ENCODE measurements at places on chromosomes 3 and 15.
A peak's percentile ranks its signal among the peaks of the same experiment; 100 is the strongest.

DNA sequence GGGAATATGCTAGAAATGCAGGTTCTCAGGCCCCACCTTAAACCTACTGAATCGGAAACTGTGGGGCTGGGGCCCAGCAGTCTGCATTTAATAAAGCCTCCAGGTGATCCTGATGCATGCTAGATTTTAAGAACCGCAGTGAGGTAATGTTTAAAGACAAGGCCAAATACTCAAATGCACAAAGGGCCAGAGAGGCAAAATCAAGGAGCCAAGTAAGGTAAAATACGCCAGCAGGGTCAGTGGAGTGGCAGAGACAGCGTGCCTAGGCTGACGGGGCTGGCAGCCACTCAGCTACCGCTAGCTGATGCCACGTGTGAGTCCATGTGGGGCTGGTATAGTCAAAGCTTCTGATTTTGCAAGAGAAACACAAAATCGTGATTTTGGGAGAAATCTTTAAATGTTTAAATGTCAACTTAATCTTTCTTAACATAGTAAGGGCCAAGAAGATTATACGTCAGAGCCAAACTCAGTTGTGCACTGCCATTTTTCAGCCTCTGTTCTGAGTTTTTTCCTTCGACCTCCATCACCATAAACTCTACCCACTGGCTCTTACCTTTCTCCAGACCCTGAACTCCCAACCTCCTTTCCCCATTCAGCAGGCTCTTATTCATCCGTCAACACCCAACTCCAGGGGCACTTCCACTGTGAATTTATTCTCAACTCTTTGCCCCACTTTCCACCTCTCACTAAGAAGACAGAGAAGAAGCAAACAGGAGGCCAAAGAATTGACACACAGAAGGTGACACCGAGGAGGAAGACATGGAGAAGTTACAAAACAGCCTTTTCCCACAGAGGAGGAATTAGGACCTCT lies 136.6 kb upstream of the RAD18 start:
- DNase-seq, result no peak

DNA sequence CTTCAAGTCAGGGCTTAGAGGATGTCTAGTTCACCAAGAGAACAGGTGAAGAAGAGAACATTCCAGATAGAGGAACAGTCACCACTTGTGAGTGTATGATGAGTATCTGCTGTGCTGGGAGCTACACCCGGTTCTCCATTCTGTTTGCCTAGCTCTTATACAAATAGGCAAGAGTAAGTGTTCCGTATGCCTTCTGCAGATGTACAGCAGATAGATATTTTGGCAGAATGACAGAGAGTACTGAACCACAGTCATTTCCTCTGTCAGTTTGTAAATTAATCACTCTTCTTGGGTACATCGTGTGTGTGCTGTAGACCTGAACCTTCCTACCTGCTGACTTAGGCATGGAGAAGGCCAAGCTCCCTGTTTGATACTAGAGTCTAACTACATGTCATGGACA lies 108.3 kb upstream of the CTDSPL start:
- no peak for DNase-seq

GRCh38 chr3:115359536-115359935 lies 212.4 kb upstream of the ZBTB20 start:
- DNase-seq, result no peak

DNA sequence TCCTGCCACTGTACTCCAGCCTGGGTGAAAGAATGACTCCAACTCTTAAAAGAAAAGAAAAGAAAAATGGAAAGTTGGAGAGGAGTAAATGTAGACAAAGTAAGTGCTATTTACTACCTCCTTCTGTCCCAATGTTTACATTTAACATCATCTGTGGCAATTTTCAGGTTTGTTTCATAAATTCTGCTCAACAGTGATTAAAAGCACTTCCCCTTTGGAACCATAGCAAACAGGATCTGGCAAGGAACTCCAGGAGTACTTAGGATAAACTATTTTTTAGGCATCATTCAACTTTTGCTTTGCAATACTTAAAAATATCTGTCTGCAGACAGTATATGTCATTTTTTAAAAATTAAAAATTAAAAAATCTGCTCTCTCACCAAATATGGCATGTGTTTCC lies 5.5 kb upstream of the CX3CR1 start:
- no peak for DNase-seq

DNA sequence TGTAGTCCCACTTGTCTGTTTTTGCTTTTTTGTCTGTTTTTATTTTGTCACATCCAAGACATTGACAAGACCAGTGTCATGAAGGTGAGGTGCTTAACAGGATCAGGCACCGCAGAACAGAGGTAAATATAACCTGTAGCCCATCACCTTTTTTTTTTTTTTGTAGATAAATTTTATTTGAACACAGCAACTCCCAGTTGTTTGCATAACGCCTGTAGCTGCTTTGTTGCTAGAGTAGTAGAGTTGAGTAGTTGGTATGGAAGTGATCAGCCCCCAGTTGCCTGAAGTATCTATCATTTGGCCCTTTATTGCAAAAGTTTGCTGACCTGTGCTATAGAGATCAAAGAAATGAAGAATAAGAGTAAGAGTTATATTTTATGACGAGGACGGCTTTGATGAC lies 135.0 kb downstream of the TCF12 start:
- no peak for DNase-seq

- no peak for DNase-seq
Measured at GRCh38 chr3:23796518-23796917, 9.2 kb upstream of the UBE2E1 start.

GRCh38 chr3:195250473-195251251 lies 20.3 kb downstream of the XXYLT1 start:
- peak; percentile 34 for DNase-seq

DNA sequence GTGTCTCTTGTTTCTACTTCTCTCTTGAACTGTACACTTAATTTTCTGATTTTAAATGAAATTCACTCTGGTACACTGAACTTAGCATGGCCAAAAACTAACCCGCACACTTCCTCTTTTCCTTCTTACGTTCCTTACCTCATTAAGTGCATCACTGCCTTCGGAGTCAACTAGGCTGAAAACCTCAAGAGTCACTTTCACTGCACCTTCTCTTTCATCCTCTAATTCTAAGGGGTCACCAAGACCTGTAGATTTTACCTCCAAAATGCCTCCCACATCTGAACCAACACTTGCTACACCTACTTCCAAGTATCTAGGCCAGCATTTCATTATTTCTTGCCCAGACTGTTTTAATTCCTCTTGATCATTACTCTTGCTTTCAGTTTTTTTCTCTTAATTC lies 6.6 kb downstream of the CBLB start:
- no peak for DNase-seq

DNA sequence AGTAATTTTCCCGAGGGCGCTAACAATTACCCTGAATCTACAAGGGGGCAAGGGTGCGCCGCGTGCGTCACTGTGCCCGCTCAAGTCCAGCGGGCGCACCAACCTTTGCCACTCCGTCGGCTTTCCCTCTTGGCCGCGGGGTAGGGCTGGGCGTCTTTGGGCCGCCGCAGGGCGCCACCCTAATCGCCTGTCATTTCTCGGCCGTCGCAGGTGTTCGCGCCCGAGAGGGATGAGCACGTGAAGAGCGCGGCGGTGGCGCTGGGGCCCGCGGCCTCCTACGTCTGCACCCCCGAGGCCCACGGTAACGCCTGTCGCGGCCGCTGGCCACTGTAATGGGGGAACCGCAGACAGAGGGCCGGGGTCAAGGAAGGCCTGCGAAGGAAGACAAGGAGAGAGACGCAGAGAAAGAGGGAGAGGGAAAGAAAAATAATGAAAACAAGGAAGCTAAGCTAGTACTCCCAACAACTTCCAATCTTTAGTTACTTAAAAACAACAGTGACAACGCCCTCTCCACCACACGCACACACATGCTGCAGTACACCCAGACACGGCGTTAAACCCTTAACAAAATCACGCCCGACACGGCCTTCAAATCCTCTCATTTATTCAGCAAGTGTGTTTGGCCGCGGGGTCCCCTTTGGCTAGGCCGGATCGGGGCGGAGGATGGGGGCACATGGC lies 3.8 kb downstream of the SKOR1 start:
- DNase-seq, result no peak

- DNase-seq, result no peak
Measured at GRCh38 chr3:32238453-32239306, at the start of gene CMTM8. Gene CMTM8 (plus strand): TSS chr3:32238680. CDS start chr3:32238973, 293 bp downstream.
